Fibroblast of gingiva (primary cell): ENCODE measurements at places on chromosomes 4 and X.

GRCh38 chrX:153593811-153594500, 5.0 kb downstream of the CCNQ start:
- no peak for DNase-seq

- DNase-seq: no peak
Measured at GRCh38 chr4:8378101-8378724, 62.3 kb downstream of the ACOX3 start.

- DNase-seq: no peak
Measured at GRCh38 chr4:180578175-180578574, 1665.0 kb upstream of the TENM3 start.

DNA sequence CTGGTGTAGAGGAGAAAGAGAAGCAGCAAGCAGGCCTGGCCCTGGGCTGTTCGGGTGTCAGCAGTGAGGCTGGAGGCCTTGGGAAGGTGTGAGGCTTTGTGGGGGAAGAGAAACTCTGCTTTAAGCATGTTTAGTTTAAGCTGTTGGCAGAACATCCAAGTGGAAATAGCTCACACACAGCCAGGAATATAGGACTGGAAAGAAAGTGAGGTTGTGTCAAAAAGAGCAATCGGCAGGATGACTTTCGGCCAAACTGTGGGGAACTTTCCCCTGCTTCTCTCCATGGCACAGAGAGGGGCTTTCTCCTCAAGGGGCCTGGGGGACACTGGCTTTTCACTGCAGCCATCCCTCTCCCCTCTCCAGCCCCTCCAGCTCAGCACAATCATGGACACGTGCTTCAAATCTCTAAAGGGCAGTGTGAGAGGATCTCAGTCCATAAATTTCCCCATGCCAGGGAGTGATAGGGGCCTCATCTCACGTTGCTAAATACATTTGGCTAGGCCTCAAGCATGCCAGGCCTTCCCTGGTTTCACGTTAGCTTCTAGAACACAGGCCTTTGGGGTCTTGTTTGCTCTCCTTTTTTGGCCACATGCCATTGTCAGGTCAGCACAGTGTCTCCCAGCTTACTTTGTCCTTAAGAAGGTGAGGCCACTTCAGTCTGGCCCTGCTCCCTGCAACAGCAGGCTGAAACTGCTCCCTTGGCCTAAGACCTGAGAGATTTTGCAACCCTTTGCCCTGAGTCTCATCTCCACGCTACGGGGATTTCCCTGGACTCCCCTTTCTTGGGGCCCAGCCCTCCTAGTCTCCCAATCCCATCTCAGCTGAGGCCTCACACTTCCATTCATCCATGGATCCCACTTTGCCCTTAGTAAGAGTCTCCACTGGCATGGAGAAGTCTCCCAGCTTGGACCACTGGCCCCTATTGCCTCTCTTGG, 8.3 kb upstream of the CITED1 start:
- no peak for DNase-seq

- no peak for DNase-seq
Measured at GRCh38 chr4:17773135-17773698, 8.2 kb downstream of the FAM184B start.

GRCh38 chr4:8368998-8369397, 71.5 kb downstream of the ACOX3 start:
- no peak for DNase-seq

- DNase-seq: peak; percentile 50
Measured at GRCh38 chr4:24244663-24245490, 339.5 kb downstream of the DHX15 start.

GRCh38 chr4:42768125-42768748, 111.3 kb upstream of the ATP8A1 start:
- DNase-seq: no peak
